Erythroblast (primary cell): ENCODE measurements at places on chromosomes 2 and 18.

DNA sequence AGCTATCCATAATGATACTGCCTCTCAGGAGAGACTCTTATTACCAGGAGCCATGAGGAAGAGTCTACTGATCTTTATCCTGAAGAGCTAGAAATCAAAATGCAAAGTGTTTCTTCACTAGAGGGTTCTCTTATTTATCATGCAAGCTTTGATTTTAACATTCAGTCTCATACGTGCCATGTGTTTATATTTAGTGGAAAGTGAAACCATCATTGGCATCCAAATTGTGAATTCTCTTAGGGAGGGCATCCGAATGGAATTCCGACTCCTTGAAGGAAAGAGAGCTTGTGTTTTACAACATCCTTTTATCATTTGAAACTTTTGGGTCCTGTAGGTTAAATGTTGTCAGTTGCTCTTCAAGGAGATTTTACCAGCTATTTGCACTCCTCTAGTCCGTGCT lies 170.4 kb upstream of the SESTD1 start:
- no peak for DNase-seq

GRCh38 chr2:144083211-144083610 lies 436.7 kb downstream of the ZEB2 start:
- no peak for DNase-seq

DNA sequence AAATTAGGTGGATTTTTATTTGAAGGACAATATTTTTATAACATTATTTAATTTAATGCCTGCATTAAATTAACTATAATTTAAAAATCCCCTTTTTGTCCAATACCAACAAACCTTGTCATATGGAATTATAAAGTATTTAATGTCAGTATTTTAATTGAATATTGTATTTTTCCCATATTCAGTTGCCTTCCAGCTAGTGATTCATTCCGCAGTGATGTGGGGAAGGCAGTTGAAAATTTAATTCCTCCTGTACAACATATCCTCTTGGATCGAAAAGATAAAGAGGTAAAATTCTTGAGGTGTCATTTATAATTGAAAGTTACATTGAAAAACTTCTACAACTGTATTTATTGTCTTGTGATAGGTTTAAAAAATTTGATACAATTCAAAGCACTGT lies 40.4 kb downstream of the WDR7 start:
- DNase-seq, result no peak

- no peak for DNase-seq
These were observed 4.7 kb downstream of the RTKN start for GRCh38 chr2:74436848-74437695.

- DNase-seq, result no peak
These were observed 46.5 kb upstream of the SESTD1 start for GRCh38 chr2:179311101-179311500.

- no peak for DNase-seq
These were observed 68.1 kb downstream of the CCDC178 start for GRCh38 chr18:33372442-33372841.

GRCh38 chr18:51739044-51739666 lies 541.7 kb upstream of the MEX3C start:
- DNase-seq, result no peak
